ENCODE measurements at places on chromosomes 2 and 18.

DNA sequence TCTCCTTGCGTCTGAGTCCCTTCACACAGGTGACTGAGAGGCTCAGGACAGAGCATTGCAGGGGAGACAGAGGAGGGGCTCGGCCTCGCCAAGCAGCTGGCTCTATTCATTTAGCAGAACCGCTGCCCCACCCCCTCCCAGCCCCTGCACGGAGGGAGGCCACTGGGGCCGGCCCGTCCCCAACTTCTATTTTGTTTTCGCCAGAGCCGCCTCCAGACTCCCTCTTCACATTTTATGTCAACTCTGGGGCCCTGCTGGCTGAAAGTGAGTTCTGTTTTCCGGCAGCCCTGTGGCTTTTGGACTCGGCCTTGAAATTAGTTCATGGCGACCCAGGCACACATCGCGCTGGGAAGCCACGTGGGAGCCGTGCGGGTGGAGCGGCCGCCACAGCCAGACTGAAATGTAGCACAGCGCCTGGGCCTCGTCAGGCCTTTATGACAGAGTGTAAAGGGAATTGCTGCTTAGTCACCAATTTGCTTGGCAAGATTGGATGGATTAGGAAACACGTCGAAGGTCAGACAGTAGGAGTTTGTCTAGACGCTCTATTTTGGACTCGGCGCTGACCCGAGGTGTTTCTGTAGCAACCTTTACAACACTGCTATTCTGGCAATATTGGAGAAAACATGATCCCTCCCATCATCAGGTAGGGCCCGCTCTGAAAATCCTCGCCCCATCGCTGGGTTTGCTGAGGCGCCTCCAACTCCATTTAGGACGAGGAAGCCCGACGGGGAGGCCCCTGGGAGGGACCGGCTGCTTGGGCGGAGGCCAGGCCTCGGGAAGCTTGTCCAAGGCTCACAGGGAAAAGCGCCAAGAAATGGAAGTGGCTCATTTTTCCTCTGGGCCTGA lies 90.7 kb upstream of the CTDP1 start:
- DNase-seq = no peak

DNA sequence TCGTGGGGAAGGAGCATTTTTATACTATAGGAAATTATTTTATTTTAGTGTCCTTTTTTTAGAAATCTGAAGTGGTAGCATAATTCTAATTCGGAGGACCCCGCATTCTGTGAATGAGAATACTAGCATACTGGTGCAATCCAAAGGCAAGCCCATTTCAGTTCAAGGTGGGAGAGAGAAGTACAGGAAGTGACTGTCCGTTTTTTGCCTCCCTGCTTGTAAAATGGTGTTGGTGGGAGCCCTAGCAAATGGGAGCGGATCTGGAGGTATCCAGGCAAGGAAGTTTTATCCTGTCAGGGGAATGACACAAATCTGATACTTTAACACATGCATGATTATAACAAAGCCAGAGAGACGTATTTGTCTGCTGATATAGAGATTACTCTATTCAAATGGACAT lies 141.7 kb downstream of the ESCO1 start:
- no peak for DNase-seq

- DNase-seq = no peak
These were observed 555.0 kb upstream of the TMEFF2 start for GRCh38 chr2:192749611-192750200.

- no peak for DNase-seq
These were observed 66.7 kb upstream of the DNAJC10 start for GRCh38 chr2:182649316-182649715.

- no peak for DNase-seq
These were observed 61.6 kb downstream of the LPIN1 start for GRCh38 chr2:11808016-11808400.

- no peak for DNase-seq
These were observed 23.1 kb downstream of the CYP27C1 start for GRCh38 chr2:127196998-127197397.

DNA sequence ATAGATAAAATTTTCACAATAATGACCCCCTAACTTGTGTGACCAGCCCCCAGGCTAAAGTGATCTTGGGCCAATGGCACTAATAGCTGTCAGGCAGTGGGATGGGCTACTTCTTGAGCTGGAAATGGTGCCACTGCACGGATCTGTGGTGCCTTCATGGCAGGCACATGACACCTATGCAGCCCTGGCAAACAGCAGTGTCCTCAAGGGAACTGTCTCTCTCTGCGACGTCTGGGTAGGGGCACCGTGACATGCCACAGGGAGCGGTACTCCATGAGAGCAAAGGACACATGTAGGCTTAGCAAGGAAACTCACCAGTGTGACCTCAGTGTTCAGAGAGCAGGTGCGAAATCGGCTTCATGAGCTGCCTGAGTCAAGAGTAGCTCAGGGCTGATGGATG lies 161.7 kb upstream of the TWIST2 start:
- no peak for DNase-seq

GRCh38 chr2:20520128-20520527 lies 73.3 kb downstream of the RHOB start:
- no peak for DNase-seq

DNA sequence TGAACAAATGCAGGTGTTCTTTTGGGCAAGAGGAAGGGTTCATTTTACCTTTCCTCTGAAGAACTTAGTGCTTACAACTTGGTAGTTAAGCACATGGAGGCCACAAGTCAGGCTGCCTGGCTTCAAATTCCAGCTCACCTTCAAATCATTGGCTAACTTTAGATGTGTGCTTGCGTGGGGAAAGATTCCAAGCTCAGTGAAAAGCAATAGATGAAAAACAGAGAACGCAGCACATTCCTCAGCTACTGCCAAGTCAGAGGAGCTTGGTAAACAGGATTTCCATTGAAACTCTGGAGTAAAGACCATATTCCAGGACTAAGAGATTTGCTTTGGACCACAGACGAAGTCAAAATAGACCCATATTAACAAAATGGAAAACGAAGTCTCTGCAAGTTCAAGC lies 96.3 kb upstream of the ASB18 start:
- DNase-seq = no peak

DNA sequence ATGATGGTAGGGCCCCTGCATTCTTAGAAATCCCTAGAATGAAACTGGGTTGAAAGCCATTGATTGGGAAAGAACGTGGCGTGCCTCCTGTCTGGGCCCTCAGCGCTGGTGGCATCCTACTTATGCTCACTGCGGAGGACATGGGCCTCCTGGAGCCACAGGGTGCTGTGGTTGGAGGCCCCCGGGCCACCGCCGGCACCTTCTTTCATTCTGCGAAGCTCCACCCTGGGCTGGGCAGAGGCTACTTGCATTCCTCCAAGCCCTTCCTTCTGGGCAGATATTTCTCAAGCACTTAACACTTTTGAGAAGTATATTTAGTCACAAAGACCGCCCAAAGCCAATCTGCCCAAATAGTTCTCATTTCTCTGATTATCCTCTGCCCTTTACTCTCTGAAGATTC lies 311.9 kb downstream of the MYCN start:
- no peak for DNase-seq

GRCh38 chr2:42877511-42877910 lies 85.1 kb upstream of the HAAO start:
- no peak for DNase-seq

DNA sequence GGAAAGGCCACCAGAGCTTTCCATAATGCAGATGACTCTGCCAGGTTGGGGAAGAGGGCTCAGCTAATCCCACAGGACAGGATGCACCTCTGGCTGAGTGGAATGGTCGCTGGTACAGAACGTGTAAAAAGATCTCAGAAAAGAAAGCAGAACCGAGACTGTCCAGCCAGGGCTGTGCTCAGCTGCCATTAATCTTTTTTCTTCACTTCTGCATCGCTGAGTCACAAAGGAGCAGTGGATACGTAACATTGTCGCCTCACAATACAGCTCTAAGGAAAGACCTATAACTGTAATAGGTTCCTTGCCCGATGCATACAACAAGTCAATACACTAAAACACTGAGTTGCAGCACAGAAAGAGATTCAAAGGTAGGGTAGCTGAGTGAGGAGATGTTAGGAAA lies 354.2 kb downstream of the EN1 start:
- no peak for DNase-seq

- DNase-seq = peak; percentile 70
These were observed 2.4 kb upstream of the HOXD12 start for GRCh38 chr2:176096986-176097819.

DNA sequence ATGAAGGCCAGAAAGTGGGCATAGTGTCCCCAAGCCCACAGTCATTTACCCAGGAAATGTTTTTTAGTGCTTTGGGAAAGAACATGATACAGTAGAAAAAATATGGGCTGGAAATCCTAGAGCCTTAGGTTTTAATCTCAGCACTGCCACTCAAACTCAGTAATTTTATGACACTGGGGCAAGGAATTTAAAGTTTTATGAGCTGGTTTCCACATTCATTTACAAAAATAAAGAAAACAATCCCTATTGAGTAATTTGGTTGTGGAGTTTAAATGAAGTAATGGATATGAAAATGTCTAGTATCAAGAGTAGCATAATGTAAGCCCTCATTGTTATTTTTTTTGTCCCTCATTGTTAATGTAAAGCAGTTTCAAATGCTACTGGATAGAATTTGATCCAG lies 51.5 kb upstream of the FRZB start:
- DNase-seq = no peak

DNA sequence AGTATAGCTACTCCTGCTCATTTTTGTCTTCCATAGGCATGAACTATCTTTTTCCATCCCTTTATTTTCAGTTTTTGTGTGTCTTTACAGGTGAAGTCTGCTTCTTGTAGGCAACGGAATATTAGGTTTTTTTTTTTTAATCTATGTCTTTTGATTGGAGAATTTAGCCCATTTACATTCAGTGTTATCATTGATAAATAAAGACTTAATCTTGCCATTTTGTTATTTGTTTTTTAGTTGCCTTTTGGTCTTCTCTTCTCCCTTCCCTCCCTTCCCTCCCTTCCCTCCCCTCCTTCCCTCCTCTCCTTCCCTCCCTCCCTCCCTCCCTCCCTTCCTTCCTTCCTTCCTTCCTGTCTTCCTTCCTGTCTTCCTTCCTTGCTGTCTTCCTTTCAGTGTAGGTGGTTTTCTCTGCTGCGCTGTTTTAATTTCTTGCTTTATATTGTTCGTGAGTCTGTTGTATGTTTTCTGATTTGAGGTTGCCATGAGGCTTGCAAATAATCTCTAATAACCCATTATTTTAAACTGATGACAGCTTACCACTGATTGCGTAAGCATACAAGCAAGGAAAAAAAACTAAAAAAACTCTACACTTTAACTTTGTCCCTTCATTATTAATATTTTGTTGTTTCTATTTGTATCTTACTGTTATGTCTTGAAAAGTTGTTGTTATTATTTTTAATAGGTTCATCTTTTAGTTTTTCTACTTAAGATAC lies 353.8 kb downstream of the PARD3B start:
- DNase-seq = no peak

GRCh38 chr2:182581196-182581935 lies 134.7 kb upstream of the DNAJC10 start:
- DNase-seq = no peak

DNA sequence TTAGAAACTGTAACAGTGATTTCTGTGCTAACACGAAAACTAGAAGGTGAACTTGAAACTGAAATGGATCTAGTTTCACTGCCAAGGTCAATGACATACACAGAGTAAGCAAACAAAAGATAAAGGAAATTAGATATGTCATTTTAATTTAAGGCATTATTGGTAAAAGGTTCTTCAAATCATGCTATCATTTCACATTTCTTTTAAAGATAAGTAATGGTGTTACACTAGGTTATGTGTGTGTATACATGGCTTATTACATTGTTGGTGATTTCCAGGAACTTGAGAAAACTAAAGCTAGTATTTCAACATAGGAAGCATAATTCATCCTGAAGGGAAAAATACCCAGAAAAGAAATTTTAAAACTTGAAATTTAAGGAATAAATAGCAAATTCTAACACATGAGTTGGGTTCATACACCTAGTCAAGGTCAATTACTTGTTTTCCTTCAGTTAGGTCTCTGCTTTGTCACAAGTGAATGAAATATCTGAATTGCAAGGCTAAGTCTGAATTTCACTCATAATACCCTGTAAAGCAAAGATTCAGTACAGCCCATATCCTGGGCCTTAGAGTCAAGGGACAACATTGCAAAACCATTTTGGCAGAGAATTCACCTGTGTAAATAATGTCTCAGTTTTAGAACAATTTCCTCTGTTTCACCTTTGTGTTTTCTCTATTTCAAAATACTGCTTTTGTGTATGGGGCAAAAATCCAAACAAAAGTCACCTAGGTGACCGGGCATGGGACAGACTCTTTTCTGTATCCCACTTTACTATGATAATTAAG lies 141.6 kb downstream of the SRBD1 start:
- no peak for DNase-seq

GRCh38 chr2:88829607-88830463 lies 138.4 kb downstream of the RPIA start:
- no peak for DNase-seq

DNA sequence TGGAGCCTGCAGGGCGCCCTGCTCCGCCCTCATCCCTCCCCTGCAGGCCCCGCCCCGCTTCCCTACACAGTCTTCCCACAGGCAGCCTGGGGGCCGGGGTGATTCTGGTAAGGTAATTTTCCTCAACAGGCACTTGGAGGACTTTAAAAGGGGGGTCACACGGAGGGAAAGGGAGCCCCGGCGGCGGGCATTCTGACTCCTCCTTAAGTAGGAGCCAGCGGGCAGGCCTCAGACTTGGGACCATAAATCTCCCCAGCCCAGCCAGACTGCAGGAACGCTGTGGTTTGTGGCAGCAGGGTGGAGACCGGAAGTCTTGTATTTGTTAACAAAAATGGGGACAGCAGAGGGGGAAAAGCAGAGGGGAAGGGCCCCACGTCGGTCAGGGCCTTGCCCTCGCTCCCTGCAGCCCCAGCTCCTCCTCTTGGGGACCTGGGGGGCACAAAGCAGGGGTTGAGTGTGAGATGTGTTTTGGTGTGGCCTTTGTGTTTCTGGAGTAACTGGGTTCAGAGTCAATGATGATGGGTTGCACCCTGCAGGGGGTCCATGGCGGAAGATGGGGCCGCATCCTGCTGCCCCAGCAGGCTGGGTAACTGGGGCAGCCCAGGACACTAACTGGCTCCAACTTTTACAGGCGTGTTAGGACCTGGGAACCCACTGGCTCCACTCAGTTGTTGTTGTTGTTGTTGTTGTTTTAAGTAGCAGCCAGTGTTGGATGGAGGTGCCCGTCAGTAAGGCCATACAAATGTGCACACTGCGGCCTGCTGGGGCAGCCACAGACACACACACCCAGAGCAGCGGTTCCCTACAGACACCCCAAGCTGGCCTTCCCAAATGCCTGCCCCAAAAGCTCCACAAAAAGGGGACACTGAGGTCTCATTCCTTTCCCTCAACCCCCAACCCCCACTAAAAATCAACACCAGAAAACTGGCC lies 27.7 kb downstream of the SMAD7 start:
- DNase-seq = no peak

Data from stimulated activated effector memory CD8-positive, alpha-beta T cell treated with anti-CD3 and anti-CD28 coated beads, Interleukin-12 subunit alpha, Interleukin-12 subunit beta, amount 100 ng/mL, for 72 hours (primary cell).